ENCODE measurements at places on chromosomes 12 and 14.

DNA sequence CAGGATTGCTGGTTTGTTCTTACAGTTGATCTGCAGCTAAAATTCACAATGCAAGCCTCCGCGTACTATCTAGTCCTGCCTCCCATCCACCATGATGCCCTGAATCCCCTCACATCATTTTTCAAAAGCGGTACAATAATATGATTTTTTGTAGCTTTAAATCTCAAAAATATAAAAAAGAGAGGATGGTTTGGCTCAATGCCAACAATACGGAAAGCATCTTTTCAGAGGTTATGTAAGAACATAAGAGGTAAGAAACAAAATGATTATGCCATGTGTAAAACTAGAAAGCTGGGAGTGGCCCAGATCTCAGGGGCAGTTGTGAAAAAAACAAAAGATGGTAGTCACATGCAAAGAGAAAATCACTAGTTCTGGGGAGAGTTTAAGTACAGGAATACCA is 24.0 kb upstream of the ZDHHC17 start:
- no peak for DNase-seq

- no peak for DNase-seq
These were observed 23.2 kb downstream of the AP5M1 start for GRCh38 chr14:57291692-57292647.

DNA sequence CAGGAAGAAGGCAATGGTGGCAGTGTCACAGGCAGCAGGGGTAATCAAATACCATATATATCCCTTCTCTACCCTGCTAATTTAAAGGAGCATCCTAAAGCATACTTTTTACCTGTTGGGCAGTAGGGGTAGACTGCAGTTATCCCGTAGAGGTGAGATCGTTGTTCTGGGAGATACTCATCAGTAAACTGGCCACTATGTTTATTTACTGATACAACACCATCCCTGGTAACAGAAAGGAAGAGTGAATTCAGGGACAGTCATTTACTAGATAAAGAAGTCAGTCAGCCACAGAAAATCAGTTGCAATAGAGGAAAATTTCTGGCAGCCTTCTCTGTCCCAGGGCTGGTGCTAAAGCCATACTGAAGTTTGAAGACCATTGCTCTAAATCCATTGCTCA is 16.3 kb downstream of the RTRAF start:
- no peak for DNase-seq

DNA sequence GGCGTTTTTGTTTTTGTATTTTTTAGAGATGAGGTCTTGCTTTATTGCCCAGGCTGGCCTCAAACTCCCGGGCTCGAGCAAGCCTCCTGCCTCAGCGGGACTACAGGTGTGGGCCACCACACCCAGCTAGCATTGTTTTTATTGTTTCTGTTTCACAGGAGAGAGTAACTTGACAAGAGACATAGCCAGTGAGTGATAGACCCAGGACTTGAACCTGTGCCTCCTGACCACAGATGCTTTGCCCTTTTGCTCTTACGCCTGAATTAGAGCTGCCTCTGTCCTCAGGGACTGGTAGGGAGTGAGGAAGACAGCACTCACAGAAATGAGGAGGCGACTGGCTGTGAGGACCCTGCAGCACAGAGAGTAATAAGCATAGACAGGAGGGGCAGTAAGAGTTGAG is 2.3 kb downstream of the EVL start:
- no peak for DNase-seq

DNA sequence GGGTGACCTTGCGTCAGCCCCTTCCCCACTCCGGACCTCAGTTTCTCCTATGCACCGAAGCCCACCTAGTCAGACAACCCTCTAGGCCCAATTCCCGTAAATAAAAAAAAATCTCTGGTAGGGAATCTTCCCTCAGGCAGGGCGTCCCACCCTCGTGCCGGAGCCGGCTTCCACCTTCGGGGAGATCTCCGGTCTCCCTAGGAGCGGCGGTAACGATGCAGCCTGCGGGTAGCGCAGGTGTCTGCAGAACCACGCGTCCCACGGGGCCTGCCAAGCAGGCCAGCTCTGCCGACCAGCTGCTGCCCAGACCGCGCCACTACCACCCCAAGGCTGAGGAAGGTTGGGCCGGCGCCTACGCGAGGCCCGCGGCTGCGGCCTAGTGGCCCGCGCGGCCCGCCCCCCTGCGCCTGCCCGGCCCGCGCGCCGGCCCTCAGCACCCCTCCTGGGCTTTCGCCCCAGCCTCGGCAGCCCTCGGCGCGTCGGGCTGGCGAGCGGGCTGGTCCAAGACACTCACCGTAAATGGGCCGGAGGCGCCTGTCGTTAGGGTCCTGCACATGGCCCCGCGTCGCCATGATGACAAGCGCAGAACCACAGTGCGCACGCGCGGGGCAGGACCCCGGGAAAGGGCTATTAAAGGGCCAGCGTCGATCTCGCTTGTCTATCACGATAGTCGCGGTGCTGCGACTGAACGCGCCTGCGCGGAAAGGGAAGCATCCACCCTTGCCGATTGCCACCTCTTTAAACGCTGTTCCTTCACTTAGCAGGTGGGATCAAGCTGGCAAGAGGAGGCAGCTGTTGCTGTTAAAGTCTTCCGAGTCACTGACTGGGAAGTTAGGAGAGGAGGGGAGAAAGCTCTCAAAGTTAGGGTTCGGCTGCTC is at the start of gene NAA25:
NAA25 (minus strand) TSS at position 582 of the 878 bp plus-strand sequence; CDS start at position 572, 10 bp downstream.
- DNase-seq, result peak; percentile 93

DNA sequence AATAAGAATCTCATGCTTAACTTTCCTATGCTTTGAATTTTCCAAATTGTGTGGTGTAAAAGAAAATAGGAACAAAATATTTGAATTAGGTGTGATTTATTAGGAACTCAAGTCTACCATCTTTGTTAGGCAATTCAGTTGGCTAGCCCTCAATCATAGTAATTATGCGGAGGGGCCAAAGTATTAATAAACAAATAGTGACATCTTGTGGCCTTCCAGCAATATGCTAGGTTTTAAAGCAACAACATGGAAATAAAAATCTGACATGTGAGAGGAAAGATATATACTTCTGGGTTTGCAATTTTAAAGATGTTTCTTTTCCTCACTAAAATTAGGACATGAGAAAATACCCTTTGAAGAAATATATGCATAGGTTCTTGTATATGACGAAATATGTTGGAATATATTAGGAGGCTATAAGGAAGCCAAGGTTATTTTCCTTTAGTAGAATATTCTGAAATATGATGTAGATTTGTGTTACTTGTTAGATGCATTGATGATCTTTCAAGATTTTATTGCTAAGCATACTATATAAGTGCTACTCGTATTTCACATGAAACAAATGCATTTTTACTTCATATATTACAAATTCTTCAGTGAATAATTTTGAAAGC is 200.4 kb downstream of the PTPRO start:
- no peak for DNase-seq

DNA sequence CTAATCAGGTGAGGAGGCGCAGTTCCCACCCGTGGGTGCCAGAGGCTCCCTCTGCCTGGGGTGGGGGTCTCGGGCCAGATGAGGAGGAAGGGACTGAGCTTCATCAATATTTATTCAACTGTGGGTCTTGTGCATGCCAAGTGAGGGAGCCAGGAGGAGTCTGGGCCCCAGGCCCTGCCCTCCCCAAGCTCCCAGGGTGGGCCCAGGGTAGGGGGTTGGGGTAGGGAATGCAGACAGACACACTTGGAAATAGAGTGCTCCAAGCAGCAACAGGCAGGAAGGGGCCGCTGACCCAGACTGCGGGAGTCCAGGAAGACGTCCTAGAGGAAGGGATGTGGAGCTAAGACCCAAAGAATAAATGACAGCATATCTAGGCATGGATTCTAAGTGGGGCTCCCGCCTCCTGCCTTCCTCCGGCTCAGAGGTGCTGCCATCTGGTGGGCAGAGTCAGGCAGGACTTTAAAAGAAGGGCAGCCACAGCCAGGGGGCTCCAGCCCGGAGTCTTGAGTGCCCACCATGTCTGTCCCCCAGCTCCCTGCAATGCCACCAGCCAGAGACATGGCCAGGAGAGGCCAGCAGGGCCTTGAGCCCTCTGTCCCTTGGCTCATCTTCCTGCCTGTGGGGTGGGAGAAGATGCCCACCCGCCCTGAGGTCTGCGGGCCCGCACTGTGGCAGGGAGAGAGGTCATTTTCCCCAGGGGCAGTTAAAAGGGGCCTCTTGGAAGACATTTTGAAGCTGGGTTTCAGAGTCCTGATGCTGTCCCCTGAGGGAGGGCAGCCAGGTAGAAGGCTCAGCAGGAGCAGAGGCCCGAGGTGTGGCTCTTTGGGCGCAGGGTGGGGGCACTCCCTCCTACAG is 70.1 kb downstream of the PHETA1 start:
- DNase-seq, result peak; percentile 54

DNA sequence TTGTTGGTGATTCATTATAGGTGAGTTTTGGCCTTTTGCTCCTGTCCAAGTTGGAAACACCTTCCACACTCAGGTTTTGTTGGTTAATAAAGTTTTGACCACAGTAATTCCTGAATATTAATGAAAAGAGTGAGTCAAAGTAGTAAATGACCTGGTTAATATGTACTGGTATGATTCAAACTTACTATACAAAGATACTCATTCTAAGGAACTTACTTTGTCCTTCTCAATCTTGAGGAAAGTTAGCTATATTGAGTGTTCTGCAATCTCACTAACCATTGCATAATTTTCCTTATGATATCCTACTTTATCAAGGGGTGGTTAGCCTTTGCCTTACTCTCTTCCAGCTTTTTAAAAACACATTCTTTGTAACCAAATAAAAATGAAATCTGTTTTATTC is 20.9 kb upstream of the HECTD1 start:
- DNase-seq, result no peak

DNA sequence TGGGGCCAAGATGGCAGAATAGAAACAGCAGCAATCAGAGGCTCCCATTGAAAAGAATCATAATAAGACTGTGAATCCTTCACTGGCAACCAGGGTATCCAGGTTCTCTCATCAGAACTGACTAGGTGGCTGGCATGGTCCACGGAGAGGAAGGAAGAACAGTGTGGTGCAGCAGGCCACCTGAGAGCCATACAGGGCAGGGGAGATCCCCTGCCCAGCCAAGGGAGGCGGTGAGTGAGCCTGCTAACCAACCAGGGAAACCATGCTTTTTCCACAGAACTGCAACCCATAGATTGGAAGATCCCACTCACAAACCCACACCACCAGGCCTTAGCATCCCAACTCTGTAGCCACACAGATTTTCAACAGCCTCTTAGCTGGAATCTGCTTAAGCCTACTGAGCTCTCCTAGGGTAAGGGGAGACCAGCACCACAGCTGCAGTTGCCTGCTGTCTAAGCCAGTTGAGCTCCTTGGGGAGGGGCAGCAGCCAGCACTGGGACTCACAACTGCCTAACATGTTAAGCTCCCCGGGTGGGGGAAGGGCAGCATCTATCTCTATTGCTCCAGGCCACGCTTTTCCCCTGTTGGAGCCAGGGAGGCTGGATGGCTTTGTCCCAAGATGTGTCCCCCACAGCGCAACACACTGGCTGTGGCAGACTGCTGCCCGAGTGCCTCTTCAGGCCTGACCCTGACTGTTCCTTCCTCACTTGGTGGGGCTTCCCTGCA is 342.6 kb upstream of the CCDC196 start:
- no peak for DNase-seq

GRCh38 chr12:118925407-118925806 is 55.9 kb upstream of the SRRM4 start:
- no peak for DNase-seq

DNA sequence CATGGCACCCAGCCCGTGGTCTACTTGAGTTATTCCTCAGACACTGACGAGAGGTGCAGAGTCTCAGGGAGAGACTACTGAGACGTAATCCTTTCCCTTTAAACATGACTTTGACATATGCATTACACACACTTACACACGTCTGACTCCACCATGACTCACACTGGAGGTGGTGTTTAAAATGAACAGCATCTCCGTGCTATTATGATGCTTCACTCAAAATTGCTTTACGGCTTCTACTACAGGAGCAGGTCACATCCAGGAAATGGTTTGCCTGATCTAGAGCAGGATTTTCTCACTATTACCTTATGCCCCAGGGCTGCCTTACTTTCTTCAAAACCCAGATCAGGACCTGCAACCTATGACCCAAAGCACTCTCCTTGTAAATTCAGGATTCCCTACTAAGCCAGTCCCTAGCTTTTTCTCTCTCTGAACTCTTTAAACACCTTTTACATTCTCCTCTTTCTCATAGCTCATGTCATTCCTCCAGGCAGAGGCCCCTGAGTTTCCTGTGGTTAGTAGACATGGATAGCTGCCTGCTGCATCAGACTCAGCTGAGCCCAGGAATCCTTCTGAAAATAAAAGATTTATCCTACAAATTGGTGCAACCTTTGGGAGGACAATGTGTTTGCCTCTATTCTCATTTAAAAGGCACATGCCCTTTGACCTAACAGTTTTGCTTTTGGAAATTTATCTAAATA is 31.2 kb downstream of the TMCC3 start:
- no peak for DNase-seq

DNA sequence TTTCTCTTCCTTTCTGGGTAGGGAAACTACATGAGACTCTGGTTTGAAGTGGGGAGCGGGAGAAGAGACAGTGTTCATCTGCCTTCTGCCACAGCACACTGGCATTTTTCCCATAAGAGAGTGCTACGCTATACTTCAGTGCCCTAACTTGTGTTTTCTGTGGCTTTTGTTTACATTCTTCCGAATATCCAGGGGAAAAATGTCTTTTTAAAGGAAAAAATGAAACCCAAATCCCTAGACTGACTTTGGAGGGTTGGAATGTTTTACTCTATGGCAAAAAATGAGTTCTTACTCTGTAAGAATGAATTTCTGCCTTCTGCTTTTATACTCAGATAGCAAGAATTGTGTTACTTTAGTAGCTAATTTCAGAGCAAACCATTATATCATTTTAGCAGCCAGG is 88.1 kb upstream of the TMEM263 start:
- DNase-seq, result no peak

- no peak for DNase-seq
These were observed 6.8 kb upstream of the PSMA6 start for GRCh38 chr14:35285168-35286002.

DNA sequence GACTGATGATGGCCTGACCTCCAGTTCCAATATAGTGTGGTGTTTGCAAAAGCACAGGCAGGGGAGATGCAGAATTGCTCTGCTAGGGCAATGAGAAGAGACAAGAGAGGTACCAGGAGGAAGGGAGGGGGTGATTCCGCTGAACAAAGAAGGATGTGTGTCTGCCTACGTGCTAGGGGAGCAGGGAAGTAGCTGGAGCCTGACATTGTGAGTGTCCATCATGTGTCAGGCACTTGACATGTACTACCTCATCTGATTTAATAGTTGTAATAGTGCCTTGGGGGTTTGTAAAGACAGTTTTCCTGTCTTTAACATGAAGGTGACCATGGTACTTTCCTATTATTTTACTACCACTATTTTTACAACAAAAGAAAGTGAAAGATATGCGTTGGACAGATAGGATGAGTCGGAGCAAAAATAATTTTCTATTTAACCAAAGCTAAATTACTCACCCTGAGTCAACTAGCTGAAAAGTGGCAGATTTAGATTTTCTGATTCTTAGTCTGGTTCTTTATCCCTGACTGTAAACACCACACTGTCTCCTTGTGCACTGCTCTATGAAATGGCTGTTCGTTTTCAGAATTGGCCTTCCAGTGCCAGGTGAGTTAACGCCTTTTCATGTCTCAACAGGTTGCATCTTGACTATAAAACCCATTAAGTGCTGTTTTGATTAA is 33.7 kb upstream of the TEAD4 start:
- no peak for DNase-seq

- no peak for DNase-seq
These were observed 210.4 kb downstream of the SPTSSA start for GRCh38 chr14:34251662-34252061.

- DNase-seq, result no peak
These were observed 157.6 kb upstream of the TMTC2 start for GRCh38 chr12:82529101-82529500.
